KBM-7 (cell line): ENCODE measurements at places on chromosomes 5 and 9.

GRCh38 chr5:90932052-90932699, 373.6 kb downstream of the ADGRV1 start:
- peak; percentile 40 for DNase-seq

DNA sequence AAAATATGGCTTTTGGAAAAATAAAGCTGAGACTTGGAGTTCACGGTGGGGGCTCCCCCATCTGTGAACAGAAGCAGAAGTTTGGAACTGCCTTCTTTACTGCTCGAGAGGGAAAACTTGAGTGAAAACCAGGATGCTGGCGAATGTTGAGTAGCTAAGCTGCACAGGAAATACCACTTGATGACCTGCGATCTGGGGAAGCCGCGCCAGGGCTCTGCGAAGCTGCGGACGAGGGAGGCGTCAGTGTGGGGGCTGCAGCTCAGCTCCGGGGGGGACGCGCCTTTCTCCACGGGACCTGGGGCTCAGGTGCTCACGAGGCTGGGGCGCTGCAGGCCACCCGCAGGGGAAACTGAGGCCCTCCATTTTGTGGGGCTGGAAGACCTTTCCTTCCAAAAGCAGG, 62.3 kb downstream of the TENT4A start:
- DNase-seq: no peak

DNA sequence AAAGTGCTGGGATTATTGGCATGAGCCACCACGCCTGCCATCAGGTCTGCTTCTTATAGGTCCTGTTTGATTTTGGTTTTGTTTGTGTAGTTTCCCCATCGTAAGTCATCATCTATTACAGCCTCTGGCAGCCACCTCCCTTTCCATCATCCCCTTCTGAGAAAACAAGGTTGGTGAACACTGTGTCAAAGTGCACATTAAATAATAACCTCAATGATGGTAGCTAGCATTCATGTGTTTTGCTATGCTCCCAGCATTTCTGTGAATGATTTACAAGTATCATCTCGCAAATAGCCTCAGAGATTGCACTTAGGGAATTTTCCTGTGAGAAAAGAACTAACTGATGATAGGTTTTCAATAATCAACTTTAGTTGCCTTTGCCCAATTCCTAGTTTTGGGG, 9.9 kb downstream of the PRUNE2 start:
- no peak for DNase-seq

- DNase-seq: peak; percentile 21
These were observed at the start of gene ADAMTSL2 for GRCh38 chr9:133534346-133535291. Gene ADAMTSL2 (plus strand): TSS chr9:133534704. CDS start chr9:133536713, 2,009 bp downstream.
